Spleen (tissue), 13 donors: ENCODE measurements at places on chromosomes 1 and 21. TPM values are rescaled to one million over a fixed set of nuclear protein-coding genes. Genes with fewer than 3 reads are reported as not detected.

Gene ALPL
- polyA plus RNA-seq: 27.3 TPM

Gene S100B
- 9.7 TPM for polyA plus RNA-seq

Gene EFCAB7
- polyA plus RNA-seq: 4.1 TPM

Gene PTCH2
- 0.56 TPM for polyA plus RNA-seq

Gene LRRIQ3
- polyA plus RNA-seq: 0.86 TPM

Gene COL24A1
- 0.13 TPM for polyA plus RNA-seq

Gene CD101
- polyA plus RNA-seq: 1.0 TPM

Gene TTC24
- polyA plus RNA-seq: 2.8 TPM

Gene TTC22
- 1.9 TPM for polyA plus RNA-seq

Gene CLCN6
- 13.5 TPM for polyA plus RNA-seq

Gene C8B
- not detected for polyA plus RNA-seq

Gene GIPC2
- 5.5 TPM for polyA plus RNA-seq

Gene KRTAP10-5
- polyA plus RNA-seq: not detected

Gene ERICH3
- polyA plus RNA-seq: 0.19 TPM

Gene GRIK1
- polyA plus RNA-seq: 0.02 TPM

Gene LCE3D
- polyA plus RNA-seq: not detected

Gene AADACL3
- not detected for polyA plus RNA-seq

Gene DENND1B
- 3.5 TPM for polyA plus RNA-seq

Gene MTX1
- polyA plus RNA-seq: 44.5 TPM

Gene PDC
- not detected for polyA plus RNA-seq

Gene TSPAN1
- 1.4 TPM for polyA plus RNA-seq

Gene LEFTY1
- 0.09 TPM for polyA plus RNA-seq

Gene CTSK
- 49.2 TPM for polyA plus RNA-seq

Gene DDR2
- 1.7 TPM for polyA plus RNA-seq

Gene PIGR
- polyA plus RNA-seq: 0.99 TPM

Gene C1orf226
- polyA plus RNA-seq: 0.09 TPM

Gene SLC45A1
- polyA plus RNA-seq: 1.4 TPM

Gene VTCN1
- not detected for polyA plus RNA-seq

Gene LAPTM5
- 419 TPM for polyA plus RNA-seq

Gene PLA2G2C
- polyA plus RNA-seq: not detected

Gene GPR89A
- 10.0 TPM for polyA plus RNA-seq

Gene BOLA1
- 33.9 TPM for polyA plus RNA-seq

Gene FAM72B
- polyA plus RNA-seq: 2.6 TPM

Gene DAB1
- 0.03 TPM for polyA plus RNA-seq

Gene HIVEP3
- 4.7 TPM for polyA plus RNA-seq
